Spinal cord (tissue), 10 donors: ENCODE measurements at places on chromosomes 16 and 17.

- H3K27ac ChIP-seq: peak overlapping the region; percentile 1
- peaks cover 36% of the 10 kb centered on the region for H3K4me1 ChIP-seq
- no peaks in the 10 kb centered on the region for H3K27me3 ChIP-seq
These were observed 20.0 kb upstream of the HERPUD1 start for GRCh38 chr16:56911771-56912571.

DNA sequence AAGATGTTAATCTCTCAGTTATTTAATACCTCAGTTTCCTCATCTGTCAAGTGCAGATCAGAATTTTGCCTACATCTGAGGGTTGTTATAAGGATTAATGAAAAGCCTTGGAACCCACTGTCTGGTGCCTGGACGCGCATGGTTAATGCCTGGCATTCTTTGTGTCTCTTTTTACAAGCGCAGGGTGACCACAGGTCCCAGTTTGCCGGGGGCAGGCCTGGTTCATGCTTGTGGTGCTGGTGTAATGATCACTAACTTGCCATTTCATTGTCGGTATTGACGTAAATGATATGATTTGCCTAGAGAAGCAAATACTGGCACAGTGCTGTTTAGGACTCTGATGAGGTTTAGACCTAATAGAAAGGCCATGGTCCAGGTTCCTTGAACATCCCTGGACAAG, 23.1 kb downstream of the MRC2 start:
- H3K36me3 ChIP-seq: peaks cover 5% of the 10 kb centered on the region
- no peak overlapping the region for H3K27ac ChIP-seq
- H3K27me3 ChIP-seq: no peaks in the 10 kb centered on the region
- no peak for DNase-seq

- peak overlapping the region; percentile 40 for H3K27ac ChIP-seq
- no peak for DNase-seq
- H3K27me3 ChIP-seq: peaks cover 2% of the 10 kb centered on the region
- no peaks in the 10 kb centered on the region for H3K36me3 ChIP-seq
These were observed 401 bp downstream of the NXN start for GRCh38 chr17:979212-979538.

- no peak for DNase-seq
- no peak overlapping the region for H3K4me3 ChIP-seq
- no peaks in the 10 kb centered on the region for H3K27me3 ChIP-seq
These were observed 167.1 kb downstream of the BANP start for GRCh38 chr16:88118376-88118775.

GRCh38 chr16:77885571-77886295, 97.4 kb downstream of the VAT1L start:
- H3K27ac ChIP-seq: no peak overlapping the region
- no peaks in the 10 kb centered on the region for H3K27me3 ChIP-seq
- no peak overlapping the region for H3K4me3 ChIP-seq
- H3K4me1 ChIP-seq: no peaks in the 10 kb centered on the region

- DNase-seq: no peak
- H3K4me3 ChIP-seq: peak within 1 kb of the TSS; percentile 84
- H3K36me3 ChIP-seq: peaks cover 48% of the 10 kb centered on the region
- peak within 1 kb of the TSS; percentile 95 for H3K27ac ChIP-seq
- peaks cover 21% of the 10 kb centered on the region for H3K4me1 ChIP-seq
These were observed at the start of gene CEMP1 for GRCh38 chr16:2531371-2531695. Gene CEMP1 (minus strand): TSS chr16:2531408. CDS start chr16:2531073, 335 bp downstream.
